ENCODE measurements at places on chromosomes 4 and X.

- no peak for DNase-seq
Measured at GRCh38 chr4:147543034-147543433, 62.1 kb downstream of the EDNRA start.

DNA sequence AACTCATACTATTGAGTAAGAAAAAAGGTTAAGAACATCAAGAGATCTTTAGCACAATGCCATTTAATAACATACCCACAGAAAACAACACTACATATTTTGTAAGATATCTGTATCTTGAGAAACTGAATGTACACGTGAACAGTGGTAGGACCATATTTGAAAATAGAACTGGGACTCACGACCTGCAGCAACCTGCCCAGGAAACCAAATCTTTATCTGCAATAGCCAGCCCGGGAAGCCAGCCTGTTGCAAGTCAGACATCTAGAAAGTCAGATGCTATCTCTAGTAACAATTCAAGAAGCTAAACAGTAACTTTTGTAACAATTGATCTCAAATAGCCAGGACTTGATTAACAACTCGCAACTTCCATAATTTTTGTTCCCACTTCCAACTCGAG lies 52.6 kb upstream of the SOD3 start:
- no peak for DNase-seq

GRCh38 chr4:157898836-157899605 lies 273.8 kb downstream of the GASK1B start:
- no peak for DNase-seq

DNA sequence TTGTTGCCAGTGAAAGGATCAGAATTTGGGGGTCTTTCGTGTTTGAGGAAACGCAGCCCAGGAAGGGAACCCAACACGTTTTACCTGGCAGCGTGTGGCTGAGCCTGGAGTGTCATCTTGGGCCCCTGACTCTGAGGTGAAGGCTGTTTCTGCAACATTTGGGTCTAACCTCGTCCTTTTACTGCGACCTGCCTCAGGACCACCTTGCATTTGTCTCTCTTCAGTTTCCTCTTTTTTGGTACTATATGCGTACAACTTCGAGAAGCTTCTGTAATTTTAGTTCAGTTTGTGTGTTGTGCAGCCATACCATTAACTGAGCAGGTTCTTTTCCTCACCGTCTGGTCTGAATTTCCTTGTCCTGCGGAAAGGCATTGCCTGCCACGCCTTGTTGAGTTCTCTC lies 61.5 kb downstream of the TMEM131L start:
- DNase-seq = no peak

- no peak for DNase-seq
Measured at GRCh38 chr4:109205186-109205585, 97.3 kb downstream of the COL25A1 start.

DNA sequence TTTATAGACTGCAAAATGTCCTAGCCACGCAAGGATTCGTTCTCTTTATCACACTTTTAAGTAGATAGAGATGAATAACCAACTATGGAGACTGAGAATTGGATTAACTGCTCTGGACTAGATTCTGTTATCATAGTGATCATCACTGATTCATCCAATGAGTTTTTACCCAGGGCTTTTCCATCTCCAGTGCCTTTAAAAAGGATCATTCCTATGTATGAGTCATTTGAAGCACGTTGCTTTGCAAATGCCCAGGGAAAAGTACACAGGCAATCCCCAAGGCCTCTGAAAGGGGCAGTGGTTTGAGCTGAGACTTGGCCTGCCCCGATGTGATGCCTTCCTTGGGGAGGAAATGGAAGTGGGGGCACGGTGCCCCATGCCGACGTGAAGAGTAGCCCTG lies 122.7 kb upstream of the PSAPL1 start:
- DNase-seq = no peak

- no peak for DNase-seq
Measured at GRCh38 chrX:14357314-14357713, 172.0 kb upstream of the GLRA2 start.

- DNase-seq = no peak
Measured at GRCh38 chr4:80086296-80086695, 13.3 kb upstream of the ANTXR2 start.

GRCh38 chr4:146049802-146050201 lies 111.2 kb upstream of the ZNF827 start:
- no peak for DNase-seq

DNA sequence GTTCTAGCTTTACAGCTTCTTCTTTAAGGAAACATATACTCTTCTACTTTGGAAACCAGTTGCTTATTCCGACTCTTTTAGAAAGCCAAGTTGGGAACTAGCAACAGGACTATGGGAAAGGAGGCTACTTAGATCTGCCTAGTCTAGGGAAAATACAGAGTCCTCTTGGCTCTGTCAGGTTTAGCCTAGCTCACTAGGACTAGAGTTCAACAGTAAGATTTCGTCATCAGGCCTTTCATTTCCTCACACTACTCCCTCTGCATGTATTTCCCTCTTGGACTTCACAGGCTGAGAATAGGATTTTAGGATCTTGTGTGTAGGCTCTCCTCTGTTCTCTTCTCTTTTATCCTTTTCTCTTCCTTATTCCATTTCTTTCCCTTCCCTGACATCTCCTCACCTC lies 409.8 kb downstream of the AR start:
- DNase-seq = no peak

- DNase-seq = no peak
Measured at GRCh38 chr4:124631760-124632159, 80.8 kb downstream of the ANKRD50 start.

DNA sequence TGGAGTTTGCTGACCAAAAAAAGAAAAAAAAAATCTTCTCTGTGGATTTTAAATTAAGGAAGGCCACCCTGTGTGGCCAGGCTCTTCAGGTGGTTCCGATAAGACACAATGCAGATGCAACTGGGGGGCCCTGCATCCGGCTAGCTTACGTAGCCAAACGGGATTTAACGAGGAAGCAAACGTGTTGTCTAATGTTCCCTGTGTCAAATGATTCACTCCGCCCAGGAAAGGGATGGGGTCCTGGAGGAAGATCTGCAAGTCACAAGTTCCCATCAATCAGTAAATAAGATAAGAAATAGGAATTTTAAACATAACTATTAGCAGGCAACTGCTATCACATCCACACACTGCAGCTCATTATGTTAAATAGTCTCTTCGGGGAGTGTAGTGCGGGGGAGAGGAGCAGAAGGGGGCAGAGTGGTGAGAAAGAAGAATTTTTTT lies 216.4 kb upstream of the GYPA start:
- no peak for DNase-seq

- DNase-seq = no peak
Measured at GRCh38 chr4:56990109-56990905, 11.6 kb downstream of the POLR2B start.

DNA sequence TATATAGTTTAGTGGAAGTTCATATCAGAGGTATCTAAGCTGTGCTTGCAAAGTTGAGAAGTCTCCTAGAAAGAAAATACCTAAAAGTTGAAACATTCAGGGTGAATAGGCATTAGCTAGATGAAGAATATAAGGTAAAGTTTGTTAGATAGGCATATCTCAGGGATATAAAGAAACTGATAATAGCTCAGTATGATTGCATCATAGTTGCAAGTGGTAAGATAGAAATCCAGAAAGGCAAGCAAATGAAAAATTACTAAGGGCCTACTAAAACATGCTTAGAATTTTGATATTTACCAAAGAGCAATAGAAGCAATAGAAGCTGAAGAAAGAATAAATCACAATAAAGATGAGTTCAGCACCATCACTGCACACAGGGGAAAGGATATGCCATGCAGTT lies 610.0 kb upstream of the ADGRL3 start:
- no peak for DNase-seq

DNA sequence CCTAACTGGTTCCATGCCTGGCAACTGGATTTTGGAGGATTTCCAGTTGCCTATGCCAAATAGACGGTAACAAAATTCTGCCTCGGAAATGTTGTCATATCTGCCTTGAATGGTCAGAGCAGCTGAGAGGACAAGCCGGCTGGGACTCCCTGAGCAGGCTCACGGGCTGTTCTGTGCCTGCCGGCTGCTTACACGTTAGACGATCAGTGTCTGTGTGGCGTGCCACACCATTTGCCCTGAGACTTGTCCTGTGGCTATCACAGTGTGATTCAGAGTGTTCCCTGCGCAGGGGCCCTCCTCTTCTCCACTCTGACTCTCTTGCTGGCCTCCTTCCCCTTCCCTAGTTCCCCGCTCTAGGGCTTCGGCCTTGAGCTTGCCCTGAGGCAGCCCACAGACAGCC lies 42.4 kb downstream of the RAI2 start:
- DNase-seq = no peak

DNA sequence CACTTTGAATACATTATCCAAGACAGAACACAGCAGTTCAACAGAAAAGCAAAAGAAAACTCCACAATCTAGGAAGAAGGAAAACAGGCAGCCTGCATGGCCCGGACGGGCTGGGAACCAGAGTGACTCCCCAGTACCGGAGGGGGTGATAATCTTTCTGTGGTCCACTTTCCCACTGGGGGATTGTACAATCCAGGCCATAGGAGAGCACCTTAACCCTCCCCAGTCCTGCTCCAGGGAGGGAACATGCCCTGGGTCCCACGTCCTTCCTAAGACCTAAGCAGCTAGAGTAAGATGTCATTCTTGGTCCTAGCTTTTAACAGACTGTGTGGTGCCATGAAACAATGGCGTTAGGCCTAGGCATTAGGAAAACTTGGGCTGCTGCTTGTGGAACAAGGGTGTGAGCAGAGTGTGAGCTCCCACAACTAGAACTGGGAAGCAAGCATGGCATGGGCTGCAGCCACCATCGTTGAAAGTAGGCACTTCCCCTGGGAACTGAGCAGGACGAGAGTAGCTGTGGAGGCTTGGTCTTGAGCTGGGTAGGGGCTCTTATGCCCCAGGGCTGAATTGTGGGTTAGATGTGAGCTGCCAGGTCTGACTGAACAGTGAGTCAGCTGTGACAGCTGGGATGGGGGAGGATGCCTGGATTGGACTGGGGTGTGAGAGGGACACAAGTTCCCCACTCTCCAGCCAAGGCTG lies 42.4 kb downstream of the NAT8L start:
- DNase-seq = no peak

GRCh38 chr4:45063696-45064095 lies 337.3 kb upstream of the GNPDA2 start:
- DNase-seq = no peak

GRCh38 chr4:79217025-79217424 lies 108.8 kb downstream of the NAA11 start:
- DNase-seq = no peak

DNA sequence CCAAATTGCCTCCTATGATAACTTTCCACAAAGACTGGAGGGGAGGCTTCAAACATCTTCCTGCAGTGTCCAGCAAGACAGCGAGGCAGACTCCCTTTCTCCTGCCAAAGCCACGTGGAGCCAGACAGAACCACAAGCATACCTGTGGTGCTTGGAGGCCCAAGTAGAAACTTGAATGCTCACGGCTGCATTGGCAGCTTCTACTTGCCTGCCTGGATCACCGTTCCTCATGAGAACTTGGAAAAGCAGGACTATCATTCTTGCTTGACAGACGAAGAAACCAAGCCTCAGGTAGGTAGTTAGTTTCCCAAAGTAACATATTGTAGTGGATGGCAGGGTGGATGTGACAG lies 216.3 kb upstream of the SFRP2 start:
- DNase-seq = no peak

GRCh38 chr4:23922013-23922412 lies 32.2 kb upstream of the PPARGC1A start:
- no peak for DNase-seq

- no peak for DNase-seq
Measured at GRCh38 chr4:170030121-170030520, 3.9 kb upstream of the MFAP3L start.

DNA sequence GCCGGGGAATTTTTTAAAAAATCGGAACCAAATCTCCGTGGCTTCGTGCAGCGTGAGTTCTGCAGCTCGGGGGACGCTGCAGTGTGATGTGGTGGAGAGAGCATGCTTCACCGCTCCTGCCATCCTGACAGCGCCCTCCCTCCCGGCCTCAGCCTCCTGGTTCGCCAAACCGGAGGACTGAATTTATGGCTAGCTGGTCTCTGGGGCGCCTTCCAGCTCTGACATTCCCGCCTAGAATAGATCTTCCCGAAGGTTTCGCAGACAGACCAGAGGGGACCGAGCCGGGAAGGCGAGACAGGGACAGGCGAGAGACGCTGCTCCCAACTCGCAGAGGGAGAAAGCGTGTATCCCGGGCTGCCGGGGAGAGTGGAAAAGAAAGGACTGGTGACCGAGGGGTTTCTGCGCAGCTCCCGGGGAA lies 25.9 kb downstream of the HOPX start:
- DNase-seq = no peak

DNA sequence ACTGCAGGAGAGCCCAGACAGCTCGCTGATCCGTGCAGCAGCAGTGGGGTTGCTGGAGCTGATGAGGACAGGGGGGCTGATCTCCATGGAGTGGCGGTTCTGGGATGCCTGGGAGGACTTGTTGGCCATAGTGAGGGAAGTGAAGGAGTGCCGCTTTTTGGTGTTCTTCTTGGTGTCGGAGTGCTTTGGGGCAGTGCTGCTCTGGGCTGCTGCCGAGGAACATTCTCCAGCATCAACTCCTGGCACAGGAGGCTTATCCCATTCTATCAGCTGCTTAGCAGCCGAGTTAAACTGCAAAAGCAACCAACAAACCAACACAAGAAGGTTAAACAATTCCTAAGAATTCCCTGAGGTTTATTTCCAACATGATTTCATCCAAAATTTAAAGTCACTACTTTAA lies 126.3 kb upstream of the CBR4 start:
- no peak for DNase-seq

GRCh38 chr4:139768896-139769295 lies 103.3 kb downstream of the MGST2 start:
- no peak for DNase-seq

DNA sequence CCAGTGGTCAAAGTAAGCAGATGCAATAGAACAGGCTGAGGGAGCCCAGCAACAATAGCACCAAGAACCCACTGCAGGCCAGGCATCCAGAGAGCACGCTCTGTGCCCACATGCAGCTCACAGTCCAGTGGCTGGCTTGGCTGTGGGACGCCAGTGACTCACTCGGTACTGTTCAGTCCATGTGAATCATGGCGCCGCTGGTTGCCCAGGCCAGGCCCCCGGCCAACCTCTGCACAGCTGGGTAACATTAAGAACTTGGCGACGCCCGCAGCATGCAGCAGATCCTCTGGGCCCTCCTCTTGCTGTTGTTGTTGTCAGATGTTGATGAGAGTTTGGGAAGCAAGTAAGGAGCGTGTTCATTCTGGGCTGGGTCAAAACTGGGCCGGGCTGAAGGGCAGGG lies 60.5 kb downstream of the MSX1 start:
- DNase-seq = no peak

DNA sequence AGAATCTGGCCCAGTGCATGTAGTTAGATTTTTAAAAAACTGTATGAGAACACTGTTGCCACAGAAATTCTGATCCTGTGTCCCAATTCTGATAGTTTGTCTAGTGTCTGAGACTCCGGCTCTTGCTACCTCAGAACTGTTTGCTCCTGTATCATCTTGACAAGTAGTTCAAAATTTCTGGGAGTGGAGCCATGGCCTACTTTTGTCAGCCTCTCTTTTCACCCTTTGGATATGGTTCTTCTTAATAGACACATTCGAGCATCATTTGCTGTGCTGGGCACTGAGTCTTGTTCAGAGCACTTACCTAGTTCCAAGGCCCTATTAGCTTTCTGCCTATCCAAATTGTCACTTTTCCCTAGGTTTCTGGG lies 46.9 kb downstream of the ATP10D start:
- no peak for DNase-seq
